ENCODE measurements at places on chromosomes 4 and X.

GRCh38 chr4:69832326-69833030, 27.5 kb downstream of the SULT1E1 start:
- no peak for DNase-seq

GRCh38 chr4:72073816-72074215, 42.0 kb downstream of the NPFFR2 start:
- DNase-seq = no peak

DNA sequence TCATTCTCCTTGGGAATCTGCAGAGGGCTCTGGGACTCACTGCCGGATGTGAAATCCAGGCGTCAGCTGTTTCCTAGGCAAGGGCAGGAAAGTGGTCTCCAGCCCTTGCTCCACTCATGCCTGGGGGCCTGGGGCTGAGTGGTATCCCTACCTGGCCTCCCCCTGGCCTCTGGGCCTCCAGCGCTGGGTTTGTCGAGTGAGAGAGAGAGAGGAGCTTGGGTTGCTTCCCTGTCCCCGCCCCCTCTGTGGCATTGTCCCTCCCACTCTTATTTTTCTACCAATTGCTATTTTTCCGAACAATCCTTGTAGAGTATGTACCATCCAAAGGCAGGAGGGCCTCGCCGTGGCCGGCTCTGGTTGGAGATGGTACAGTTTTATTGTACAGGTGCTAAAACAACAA, 53.1 kb downstream of the ELF4 start:
- no peak for DNase-seq

DNA sequence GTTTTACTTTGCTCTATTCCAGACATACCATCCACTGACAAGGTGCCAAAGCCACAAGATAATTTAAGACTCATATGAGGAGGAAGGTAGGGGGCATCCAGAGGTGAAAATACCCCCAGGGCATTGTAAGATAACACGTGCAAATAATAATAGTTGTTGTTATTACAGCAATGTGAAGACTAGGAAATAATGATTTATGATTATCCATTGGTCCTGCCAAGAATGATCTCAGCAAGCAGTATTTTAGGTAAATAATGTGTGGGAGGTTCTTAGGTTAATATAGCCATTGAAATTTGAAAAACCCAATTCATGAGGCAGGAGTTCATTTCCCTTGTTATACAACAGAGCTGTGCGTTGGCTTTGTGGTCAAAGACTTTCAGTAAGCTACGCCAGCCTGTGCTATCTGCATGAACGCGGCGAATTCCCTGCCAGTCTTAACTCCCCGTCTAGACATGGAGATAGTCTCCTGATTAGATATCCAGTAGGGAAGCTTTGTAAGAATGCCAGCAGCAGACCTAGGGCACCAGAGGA, 47.2 kb upstream of the MXRA5 start:
- DNase-seq = no peak

DNA sequence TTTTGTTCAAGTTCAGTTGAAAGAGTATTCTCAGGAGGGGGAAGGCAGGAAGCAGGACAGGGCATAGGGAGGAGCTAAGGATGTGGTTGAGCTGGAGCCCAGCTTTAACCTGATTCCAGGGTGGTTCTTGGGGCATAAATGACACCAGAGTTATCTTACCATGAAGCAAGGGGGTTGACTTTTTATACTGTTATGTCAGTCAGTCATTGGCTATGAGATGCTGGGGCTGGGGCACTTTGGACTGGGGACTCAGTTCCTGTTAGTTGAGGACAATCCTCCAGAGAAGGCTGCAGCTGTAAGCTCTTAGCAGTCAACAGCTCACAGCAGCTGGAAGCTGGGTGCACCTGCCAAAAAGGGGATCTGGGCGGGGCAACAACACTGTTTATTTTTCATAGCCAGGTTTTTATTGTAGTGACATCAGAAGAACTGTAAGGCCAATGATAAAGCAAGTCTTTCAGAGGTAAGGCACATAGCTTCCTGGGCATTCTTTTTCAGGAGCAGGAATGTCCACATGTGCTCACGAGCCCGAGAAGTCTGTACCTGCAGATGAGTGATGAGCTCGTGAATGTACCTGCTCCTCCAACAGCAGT, 78.5 kb downstream of the MID1IP1 start:
- no peak for DNase-seq

GRCh38 chr4:2217726-2218125, 24.2 kb downstream of the HAUS3 start:
- DNase-seq = no peak

GRCh38 chr4:172726001-172726423, 442.6 kb upstream of the GALNT7 start:
- DNase-seq = no peak

DNA sequence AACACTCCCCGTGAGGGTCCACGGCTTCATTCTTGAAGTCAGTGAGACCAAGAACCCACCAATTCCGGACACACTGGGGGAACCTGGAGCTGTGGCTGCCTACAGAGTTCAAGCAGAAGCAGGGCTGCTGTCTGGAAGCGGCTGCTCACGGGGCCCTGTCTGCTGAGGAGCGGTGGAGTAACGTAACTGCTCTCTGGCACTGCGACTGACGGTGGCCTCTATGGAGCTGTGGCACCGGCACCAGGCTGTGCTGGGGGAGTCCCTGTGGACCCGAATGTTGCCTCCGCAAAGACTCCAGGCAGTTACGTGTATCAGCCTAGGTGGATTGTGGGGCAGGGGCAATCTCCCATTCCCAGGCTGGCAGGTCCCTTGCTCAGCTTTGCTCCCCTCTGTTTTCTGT, 703.3 kb upstream of the FRG1 start:
- DNase-seq = no peak

GRCh38 chr4:90641861-90642599, 514.8 kb downstream of the CCSER1 start:
- DNase-seq = no peak

GRCh38 chr4:100913685-100914084, 395.9 kb upstream of the EMCN start:
- no peak for DNase-seq

DNA sequence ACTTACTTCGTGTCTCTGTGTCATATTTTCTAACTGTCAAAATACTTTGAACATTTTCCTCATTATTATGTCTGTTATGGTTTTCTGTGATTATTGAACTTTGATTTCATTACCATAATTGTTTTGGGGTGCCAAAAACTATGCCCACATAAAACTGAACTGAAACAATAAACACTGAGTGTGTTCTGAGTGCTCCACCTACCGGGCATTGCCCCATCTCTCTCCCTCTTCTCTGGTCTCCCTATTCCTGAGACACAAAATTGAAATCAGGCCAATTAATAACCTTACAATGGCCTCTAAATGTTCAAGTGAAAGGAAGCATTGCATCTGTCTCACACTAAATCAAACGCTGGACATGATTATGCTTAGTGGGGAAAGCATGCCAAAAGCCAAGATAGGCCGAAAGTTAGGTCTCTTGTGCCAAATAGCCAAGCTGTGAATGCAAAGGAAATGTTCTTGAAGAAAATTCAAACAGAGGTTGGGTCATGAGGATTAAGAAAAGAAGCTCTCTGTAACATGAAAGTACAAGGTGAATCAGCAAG, 972.3 kb downstream of the PCDH7 start:
- DNase-seq = no peak

DNA sequence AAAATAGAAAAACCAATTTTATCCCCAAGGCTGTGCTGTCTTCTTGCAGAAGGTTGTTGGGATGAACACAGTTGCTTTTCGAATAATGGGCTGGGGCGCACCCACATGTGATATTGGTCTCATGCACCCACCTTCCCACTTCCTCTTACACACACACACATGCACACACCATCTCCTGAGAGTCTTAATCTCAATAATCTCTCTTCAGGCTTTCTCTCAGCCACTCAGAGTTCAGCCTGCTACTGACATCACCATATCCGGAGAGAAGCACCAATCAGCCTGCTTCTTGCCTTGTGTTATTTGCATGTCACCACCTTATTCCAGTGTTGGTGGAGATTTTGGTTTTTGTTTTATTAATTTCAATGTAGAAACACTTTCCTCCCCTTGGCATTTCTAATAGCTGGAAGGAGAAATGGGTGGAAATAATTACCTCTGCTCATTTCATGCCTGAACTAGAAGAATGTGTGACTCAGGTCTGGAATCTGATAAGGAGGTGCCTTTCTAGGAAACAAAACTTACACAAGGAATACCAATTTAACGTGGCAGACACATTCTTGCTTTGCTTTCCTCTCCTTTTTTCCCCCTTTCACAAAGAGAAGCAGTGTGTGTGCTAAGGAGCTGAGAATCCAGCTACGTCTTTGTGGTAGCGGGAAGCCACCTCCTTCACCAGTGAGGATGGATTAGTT, 400.2 kb downstream of the MID1IP1 start:
- DNase-seq = no peak

DNA sequence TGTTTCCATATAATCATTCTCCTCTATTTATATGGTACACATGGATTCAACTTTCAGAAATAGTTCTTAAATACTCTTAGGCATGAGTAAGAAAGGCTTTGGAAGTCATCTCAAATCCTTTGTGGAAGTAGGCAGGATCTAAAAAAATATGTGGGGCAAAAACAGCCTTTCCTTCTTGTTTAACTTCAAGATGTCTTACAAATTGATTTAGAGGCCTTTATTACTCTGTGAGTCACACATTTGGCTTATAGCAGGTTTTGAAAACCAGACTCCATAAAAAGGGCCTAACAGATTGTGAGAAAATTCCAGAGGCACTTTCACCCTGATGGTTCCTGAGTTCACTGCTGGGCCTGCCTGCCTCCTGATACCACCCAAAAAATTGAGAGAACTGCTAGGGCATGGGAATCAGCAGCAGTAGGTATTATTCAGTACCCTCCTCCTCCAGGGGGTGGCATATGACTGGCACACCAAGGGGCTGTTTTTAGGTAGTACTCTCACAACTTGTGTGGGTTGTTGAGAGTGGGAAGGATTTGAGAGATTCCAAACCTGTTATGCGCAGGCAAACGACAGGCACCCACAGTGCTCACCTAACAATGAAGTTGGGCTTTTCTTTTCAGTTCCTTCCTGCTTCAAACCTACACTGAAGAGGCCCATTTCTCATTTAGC, 162.7 kb upstream of the MBNL3 start:
- DNase-seq = no peak

GRCh38 chr4:17112292-17112659, 213.8 kb upstream of the LDB2 start:
- DNase-seq = peak; percentile 1

GRCh38 chr4:18052158-18052557, 30.6 kb upstream of the LCORL start:
- DNase-seq = no peak

DNA sequence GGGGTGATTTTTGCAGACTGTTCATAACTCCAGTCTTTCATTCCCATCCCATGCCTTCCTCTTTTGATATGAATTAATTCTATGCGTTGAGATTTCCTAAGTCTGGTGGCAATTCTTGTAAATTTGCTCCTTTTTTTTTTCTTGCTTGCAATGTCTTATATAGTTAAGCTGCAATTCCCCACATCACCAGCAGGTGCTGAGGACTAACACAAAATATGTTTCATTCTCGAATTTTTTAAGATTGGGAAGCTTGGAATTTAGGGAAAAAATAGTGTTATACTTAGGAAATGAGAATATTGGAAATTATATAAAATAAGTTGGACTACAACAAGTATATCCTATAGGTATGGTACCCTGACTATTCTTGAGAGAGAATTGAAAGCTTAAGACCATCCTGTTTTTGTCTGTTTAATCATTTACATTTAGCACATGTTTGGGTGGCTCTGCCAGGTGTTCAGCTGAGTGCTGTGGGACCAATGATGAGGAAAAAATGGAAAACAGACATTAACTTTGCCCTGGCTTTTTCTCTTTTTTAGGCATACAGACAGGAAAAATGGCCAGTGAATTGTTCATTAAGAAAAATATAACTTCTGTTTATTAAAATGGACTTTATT, 30.2 kb downstream of the AFF2 start:
- DNase-seq = peak; percentile 6

GRCh38 chr4:62131049-62131448, 930.9 kb downstream of the ADGRL3 start:
- DNase-seq = no peak

DNA sequence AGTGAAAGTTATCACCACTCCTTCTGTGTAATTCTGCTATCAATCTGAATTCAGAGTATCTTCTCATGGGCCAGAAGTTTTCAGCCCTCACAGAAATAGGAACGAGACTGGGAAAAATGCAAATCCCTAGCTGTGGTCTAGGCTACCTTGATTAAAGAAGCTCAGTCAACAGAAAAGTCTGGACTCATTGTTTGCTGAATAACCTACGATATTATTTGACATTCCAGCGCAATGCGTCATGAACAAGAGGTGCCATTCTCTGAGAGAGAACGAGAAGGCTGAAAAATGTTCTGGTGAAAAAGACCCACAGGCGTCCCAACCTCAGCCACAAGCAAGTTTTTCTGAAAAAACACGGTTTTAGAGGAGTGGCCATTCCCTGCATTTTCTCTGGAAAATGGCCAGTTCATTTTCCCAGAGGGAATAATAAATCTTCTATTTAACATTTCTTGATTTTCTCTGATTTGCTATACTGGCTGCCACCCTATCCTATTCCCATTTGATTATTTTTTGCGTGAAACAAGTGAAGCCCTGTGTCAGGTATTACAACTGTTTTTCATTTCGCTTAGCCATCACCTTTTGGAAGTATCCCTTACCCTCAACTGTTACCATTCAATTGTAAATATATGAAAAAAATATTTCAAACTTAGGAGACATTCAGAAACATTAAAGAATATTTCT, 1117.6 kb upstream of the PRKX start:
- no peak for DNase-seq

GRCh38 chrX:26026179-26026578, 112.0 kb upstream of the MAGEB18 start:
- no peak for DNase-seq

DNA sequence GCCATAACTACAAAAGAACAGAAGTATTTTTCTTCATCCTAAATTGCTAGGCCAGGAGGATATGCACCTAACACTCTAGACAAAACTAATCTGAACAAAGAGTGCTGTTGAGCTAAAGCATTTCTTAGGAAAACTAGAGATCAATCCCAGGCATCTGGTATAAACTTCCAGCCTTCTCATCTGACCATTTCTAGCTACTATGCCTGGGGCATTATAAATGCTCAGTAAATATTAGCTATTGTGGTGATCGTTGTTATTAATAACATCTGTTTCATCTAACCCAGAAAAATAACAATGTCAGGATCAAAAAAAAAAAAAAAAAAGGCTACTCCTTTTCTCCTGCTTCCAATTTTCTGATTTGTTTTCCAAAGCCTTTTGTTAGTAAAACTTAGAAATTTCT, 7.7 kb upstream of the SLC10A6 start:
- DNase-seq = no peak
